ENCODE measurements at places on chromosomes 7 and 10. TPM values are rescaled to one million over a fixed set of nuclear protein-coding genes. Genes with fewer than 3 reads are reported as not detected.

Gene CCDC7
- polyA plus RNA-seq = 2.3 TPM

Gene AKR1D1
- 0.02 TPM for polyA plus RNA-seq

Gene CFAP46
- polyA plus RNA-seq = 1.3 TPM

Gene MMP21
- polyA plus RNA-seq = 0.19 TPM

Gene TUBB8
- 0.46 TPM for polyA plus RNA-seq

Gene ABCB4
- 0.11 TPM for polyA plus RNA-seq

Gene LEP
- 0.68 TPM for polyA plus RNA-seq

Gene AUTS2
- polyA plus RNA-seq = 10.3 TPM

Gene SHH
- polyA plus RNA-seq = 0.35 TPM

Gene MRLN
- polyA plus RNA-seq = 13.3 TPM

Gene TRIM50
- polyA plus RNA-seq = 31.7 TPM

All from pancreas (tissue), 10 donors.